ENCODE measurements at places on chromosomes 12 and 14. TPM values are rescaled to one million over a fixed set of nuclear protein-coding genes. Genes with fewer than 3 reads are reported as not detected.

GRCh38 chr14:89502966-89503365, 85.9 kb upstream of the FOXN3 start:
- no peak overlapping the region for H3K27ac ChIP-seq
- peaks cover 18% of the 10 kb centered on the region for H3K4me1 ChIP-seq
- no peak for DNase-seq
- H3K27me3 ChIP-seq: no peaks in the 10 kb centered on the region
- H3K4me3 ChIP-seq: no peak overlapping the region
- no peaks in the 10 kb centered on the region for H3K36me3 ChIP-seq

DNA sequence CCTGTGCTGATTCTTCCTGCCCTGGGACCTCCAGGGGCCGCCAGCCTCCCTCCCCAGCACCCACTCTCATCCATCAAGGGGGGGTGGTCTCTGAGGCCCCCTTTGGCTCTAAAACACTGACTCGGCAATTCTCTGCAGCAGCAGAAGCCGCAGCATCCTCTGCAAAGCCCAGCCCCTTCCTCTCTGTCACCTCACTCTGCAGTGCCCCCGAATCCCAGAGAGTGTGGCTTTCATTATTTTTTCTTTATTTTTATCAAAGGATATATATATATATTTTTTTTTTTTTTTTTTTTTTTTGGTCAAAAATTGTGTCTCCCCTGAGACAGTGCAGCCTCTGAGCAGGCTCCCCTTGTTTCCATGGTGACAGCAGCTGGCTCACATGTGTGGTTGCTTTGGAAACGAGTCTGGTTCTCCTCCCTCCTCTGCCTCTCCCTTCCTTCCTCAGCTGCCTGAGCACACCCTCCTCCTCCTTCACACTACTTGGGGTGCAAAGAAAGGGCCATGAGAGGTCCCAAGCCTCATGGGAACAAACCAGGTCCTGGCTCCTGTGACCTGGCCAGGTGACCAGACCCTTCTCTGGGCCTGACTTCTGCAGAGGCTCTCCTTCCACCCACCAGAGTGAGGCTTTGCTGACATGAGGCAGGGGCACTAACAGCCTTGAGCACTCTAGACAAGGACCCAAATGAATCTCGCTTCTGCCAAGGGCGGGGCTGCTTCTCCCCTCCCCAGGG, 100.5 kb downstream of the LRRC74A start:
- H3K27ac ChIP-seq: peak overlapping the region; percentile 45
- H3K36me3 ChIP-seq: no peaks in the 10 kb centered on the region
- H3K4me1 ChIP-seq: peaks cover 79% of the 10 kb centered on the region
- DNase-seq: peak; percentile 73

DNA sequence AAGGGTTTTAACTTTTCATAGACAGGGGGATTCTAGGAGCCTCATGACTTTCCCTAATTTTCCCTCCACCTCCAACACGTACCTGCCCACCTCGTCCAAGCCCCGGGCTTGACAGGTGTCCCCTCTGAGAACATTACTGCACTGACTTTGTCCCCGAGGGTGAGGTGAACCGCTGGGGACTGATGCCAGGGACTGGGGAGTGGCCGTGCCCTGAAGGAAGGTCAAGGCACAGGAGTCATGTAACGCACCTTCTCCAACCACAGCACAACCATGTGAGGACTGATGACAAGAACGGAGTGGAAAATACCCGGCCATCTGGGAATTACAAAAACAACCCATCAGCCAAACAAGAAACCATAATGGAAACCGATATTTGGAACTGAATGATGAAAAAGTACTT, 214.7 kb upstream of the C14orf180 start:
- H3K4me3 ChIP-seq: no peak overlapping the region
- H3K27me3 ChIP-seq: no peaks in the 10 kb centered on the region

DNA sequence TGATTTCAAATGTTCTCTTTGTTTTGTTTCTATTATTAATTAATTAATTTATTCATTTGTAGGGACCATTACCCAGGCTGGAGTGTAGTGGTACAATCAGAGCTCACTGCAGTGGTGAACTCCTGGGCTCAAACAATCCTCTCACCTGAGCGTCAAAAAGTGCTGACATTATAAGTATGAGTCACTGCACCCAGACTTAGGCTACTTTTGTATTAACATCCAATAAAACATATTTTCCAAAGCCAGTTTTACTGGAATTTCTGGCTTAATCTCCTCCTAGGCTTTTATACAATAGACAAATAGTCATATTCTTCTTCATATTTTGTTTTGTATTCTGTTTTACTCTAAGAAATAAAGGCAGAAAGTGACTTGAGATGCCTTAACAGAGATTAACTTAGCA, 749.6 kb downstream of the SLC16A7 start:
- no peak overlapping the region for H3K27ac ChIP-seq
- H3K36me3 ChIP-seq: no peaks in the 10 kb centered on the region
- no peak overlapping the region for H3K4me3 ChIP-seq

GRCh38 chr12:97182769-97183168, 275.7 kb downstream of the NEDD1 start:
- no peaks in the 10 kb centered on the region for H3K36me3 ChIP-seq
- no peak overlapping the region for H3K4me3 ChIP-seq
- H3K4me1 ChIP-seq: peaks cover 16% of the 10 kb centered on the region
- H3K27me3 ChIP-seq: no peaks in the 10 kb centered on the region
- H3K27ac ChIP-seq: no peak overlapping the region
- no peak for DNase-seq

DNA sequence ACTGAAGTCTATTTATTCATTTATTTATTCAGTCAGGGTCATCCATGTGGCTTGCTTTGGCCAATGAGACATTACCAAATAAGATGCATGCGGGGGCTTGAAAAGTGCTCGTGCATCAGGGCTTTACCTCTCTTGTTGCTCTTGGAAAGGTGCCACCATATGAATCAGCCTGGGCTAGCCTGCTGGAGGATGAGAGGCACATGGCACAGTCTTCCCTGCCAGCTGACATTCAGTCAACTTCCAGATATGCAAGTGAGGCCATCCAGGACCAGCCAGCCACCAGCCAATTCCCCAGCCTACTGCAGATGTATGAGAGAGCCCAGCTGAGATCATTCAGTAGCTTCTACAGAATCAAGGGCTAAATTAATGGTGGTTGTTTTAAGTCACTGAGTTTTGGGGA, 105.2 kb upstream of the RPH3A start:
- H3K4me1 ChIP-seq: no peaks in the 10 kb centered on the region
- DNase-seq: no peak
- no peaks in the 10 kb centered on the region for H3K27me3 ChIP-seq

DNA sequence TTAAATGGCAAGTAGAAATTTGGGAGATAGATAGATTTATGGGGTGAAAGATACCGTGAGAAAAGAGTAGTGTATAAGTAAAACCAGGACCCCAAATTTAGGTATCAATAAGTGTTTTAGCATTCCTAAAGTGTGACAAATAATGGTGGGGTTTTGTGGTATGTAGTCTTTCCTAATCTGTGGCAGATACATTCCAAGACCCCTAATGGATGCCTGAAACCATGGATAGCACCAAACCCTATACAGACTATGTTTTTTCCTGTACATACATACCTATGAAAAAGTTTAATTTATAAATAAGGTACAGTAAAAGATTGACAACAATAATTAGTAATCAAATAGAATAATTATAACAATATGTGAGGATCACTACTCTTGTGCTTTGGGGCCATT, 14.4 kb upstream of the TCP11L2 start:
- DNase-seq: no peak
- H3K4me3 ChIP-seq: no peak overlapping the region
- H3K27me3 ChIP-seq: no peaks in the 10 kb centered on the region
- no peaks in the 10 kb centered on the region for H3K36me3 ChIP-seq
- no peak overlapping the region for H3K27ac ChIP-seq
- no peaks in the 10 kb centered on the region for H3K4me1 ChIP-seq

GRCh38 chr12:120076651-120077050, 39.9 kb downstream of the RAB35 start:
- no peaks in the 10 kb centered on the region for H3K4me1 ChIP-seq
- H3K36me3 ChIP-seq: no peaks in the 10 kb centered on the region
- H3K27me3 ChIP-seq: no peaks in the 10 kb centered on the region
- no peak for DNase-seq
- no peak overlapping the region for H3K4me3 ChIP-seq

DTX1 gene
- total RNA-seq: 4.7 TPM

TSPAN11 gene
- total RNA-seq: 3.6 TPM
